ENCODE measurements at places on chromosomes 3 and 15.
A peak's percentile ranks its signal among the peaks of the same experiment; 100 is the strongest.

GRCh38 chr3:145898487-145898886 lies 262.5 kb downstream of the PLOD2 start:
- DNase-seq: no peak

- no peak for DNase-seq
Measured at GRCh38 chr3:72174890-72175289, 389.9 kb upstream of the PROK2 start.

DNA sequence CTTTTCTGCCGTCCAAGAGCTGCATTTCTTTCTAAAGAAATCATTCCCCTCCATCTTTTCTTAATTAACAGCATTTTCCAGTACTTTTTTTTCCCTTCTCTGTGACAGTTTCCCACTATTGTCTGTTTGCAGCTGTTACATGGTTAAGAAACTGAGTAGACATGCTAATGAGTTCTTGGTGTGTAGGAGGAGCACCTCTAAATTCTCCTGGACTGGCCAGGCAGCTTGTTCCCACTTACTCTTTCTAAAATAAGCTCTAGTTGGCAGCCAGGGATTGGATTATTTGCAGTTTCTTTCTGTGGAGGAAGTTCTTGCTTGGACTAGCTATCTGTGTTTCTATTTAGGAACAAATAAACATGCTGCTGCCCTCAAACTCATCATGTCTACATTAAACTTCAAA lies 235.1 kb upstream of the GAP43 start:
- peak; percentile 75 for DNase-seq

DNA sequence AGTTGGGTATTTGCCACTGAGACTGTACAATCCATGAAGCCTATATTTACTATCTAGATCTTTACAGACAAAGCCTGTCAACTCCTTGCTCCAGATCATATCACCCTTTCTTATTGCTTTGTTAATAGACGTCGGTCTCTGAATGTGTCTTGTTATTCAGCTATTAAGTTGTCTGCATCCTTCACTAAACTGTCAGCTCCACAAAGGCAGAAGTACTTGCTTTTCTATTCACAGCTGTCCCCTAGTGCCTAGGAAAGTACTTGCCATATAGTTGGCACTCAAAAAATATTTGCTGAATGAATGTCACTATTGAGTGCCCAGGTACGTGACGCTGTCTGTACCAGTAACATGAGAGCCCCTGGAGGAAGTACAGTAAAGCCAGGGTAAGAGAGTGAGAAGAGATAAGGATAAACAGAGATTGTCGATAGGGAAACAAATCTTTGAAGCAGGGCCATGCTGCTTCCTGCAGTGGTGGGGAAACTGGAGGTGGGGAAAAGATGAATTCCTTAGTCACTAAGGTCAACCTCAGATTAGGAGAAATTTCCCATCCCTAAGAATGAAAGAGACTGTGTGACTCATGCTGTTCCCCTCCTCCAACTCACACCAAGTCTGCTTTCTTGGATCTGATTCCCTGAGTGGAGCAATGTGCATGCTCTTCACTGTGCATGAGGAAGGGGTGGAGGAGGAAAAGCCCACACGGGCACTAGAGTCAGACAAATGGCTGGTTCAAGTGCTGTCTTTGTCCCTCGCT lies 36.3 kb downstream of the PRICKLE2 start:
- DNase-seq: peak; percentile 51

- peak; percentile 88 for DNase-seq
Measured at GRCh38 chr15:60374628-60375081, 23.1 kb downstream of the ANXA2 start.

DNA sequence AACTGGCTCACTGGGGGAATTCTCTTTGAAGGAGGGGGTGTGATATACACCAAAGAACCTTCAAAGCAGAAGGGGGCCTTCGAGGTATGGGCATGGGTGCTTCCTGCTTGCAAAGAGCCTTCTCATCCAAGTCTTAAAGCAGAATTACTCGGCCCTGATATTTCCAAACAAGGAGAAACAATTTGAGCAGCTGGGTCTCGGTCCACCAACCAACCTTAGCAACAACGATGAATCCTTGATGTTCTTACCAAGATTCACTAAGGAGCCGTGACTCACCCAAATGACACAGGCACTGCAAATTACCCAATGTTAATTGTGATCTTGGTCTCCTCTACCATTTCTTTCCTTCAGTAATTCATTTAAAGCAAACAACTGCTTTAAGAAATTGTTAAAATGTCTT lies 7.7 kb downstream of the HOMER2 start:
- DNase-seq: no peak

DNA sequence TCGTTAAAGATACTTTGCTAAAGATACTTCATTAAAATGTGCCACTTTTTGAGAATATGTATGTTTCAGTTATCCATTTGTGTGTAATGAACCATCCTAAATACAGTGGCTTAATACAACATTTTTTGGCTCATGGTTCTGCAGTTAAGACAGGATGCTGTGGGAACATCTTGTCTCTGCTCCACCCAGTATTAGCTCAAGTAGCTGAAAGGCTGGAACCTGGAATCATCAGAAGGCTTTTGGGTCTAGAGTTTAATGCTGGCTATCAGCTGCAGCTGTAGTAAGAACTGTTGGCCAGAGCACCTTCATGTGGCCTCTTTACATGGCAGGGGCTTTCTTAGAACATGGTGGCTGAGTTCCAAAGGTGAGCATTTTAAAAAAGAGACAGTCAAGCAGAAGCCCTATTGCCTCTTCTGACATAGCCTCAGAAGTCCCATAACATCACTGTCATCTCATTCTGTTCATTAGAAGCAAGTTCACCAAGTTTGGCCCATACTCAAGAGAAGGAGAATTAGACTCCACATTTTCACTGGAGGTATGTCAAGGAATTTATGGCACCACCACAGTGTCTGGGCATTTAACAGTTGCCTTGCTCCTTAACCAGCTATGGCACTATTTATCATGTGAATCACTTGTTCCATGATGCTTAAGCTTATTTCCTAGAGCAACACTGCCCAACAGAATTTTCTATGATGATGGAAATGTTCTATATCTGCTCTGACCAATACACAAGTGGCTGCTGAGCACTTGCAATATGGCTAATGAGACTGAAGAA lies 70.4 kb upstream of the PDZRN3 start:
- no peak for DNase-seq

- DNase-seq: no peak
Measured at GRCh38 chr3:52240886-52241370, 2.0 kb upstream of the TWF2 start.

DNA sequence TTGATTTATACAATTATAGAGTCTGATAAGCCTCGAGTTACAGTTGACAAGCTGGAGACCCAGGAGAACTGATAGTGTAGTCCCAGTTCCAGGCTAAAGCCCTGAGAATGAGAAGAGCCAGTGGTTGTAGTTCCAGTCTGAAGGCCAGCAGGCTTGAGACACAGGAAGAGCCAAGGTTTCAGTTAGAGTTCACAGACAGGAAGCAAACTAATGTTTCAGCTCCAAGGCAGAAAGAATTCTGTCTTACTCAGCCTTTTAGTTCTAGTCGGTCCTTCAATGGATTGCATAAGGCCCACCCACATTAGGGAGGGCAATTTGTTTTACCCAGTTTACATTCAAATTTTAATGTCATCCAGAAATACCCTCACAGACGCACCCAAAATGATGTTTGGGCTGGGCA lies 102.7 kb downstream of the CDIN1 start:
- no peak for DNase-seq

DNA sequence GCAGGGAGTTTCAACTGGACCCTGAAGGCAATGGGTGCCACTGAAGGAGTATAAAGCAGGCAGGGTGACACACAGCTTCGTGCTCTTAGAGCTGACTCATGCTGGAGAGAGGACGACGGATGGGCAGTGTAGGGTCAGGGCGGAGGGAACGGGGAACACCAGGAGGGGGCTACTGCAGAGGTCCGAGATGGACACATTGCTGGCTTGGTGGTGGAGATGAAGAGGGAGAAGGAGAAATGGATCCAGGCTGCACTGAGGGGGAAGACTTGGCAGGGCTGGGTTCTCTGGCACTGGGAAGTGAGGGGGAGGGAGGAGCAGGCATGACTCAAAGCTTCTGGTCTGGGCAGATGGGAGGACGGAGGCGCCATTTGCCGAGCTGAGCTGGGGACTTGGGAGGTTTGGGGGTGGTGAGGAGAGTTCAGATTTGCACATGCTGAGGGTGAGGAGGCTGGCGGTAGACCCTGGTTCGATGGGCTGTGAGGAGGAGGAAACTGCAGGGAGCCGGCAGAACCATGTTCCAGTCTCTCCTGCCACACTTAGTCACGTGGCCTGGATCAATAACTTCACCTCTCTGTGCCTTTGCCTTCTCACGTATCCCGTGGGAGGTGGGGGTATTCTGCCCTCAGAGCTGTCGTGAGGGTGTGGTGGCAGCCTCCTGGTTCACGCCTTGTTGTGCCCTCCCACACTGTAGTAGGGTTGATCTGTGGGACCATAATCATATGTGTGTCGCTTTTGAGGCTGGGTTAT lies 4.6 kb upstream of the KCTD6 start:
- DNase-seq: no peak

DNA sequence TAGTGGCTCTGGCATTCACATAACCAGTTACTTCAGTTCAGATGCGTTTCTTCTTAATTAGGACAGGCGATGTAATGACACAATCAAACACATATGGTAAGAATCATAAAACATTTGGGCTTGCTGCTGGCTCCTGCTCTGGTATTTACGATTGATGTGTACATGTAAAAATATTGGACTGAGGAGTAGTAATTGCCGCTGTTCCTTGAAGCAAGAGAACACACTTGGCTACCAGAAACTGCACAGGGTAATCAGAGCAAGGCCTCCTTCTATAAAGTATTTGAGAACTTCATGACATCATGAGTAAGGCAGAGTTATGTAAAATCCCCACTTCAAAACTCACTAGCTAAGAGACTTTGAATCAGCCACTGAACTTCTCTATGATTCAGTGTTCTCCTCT lies 158.1 kb downstream of the SSR3 start:
- peak; percentile 58 for DNase-seq

DNA sequence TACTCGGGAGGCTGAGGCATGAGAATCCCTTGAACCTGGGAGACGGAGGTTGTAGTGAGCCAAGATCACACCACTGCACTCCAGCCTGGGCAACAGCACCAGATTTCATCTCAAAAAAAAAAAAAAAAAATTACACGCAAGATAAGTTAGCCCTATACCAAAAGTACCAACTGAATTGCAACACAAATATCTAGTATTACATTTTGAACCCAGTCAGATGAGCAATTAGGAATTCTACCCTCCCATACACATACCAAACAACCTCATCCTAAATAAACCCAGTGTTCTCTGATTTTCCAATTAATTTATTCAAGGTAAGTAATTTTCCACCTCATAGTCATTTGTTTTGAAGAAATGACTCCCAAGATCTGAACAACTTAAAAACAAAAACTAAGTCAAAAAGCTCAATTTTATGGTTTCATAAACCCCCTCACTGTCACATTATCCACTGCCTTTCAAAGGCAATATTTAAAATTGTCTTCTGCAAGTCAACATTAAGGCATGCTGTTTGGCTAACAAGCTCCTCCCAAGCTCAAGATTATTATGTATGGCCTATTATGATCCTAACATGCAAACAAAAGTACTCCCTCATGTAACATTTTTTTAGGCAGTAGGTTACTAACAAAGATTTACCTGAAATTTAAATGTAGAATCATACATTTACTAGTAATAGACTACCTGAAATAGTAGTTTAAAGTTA lies 4.5 kb downstream of the RAF1 start:
- DNase-seq: no peak

DNA sequence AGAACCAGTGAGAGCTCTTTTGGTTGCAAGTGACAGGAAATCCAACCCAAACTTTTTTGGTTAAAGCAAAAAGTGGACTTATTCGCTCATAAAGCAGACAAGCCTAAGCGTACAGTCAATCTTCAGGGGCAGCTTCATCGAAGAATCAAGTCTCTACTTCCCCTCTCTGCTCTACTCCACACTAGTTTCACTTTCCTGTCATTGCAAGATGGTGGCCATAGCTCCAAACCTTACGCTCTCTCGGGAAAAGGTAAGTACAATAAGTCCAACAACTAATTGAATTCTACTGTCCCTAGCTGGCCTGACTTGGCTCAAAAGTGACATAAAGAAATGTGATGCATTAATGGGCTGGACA lies 24.9 kb upstream of the ZNF710 start:
- no peak for DNase-seq

GRCh38 chr15:98727115-98728040 lies 79.0 kb downstream of the IGF1R start:
- peak; percentile 86 for DNase-seq

DNA sequence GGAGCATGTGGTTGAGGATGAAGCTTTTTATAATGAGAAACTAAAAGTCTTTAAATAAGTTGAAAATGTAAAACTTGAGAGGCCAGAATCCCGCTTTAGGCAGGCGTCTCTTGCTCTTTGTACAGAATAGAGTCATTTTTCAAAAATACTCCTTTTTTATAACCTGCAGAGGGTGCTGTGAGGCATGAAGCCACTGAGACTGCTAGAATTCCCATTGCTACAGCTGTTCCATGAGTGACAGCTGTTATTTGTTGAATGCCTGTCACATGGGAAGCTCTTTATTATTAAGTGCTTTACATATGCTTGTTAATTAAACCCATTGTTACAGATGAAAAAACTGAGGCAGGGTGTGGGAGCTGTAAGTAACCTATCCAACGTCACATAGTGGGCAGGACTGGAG lies 18.5 kb downstream of the MINAR1 start:
- no peak for DNase-seq

Data from tongue (tissue), 3 donors.